ENCODE measurements at places on chromosomes 2 and 18.
A peak's percentile ranks its signal among the peaks of the same experiment; 100 is the strongest.

DNA sequence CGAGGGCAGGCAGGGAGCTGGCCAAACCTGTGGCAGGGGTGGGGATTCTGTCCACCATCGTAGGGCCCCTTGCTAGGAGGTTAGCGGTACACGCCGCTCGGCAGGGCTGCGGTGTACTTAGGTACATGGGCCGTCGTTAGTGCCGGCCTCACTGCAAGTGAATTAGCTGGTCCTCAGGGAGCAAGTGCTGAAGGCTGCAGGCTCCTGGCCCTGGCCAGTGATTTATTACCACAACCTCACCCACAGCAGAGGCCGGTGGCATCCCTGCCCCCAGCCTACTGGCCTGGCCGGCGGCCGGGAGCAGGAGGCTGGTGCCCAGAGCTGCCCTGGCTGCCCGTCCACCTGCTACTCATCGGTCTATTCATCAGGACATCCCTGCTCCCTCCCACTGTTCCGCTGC is 19.6 kb upstream of the PTMA start:
- DNase-seq: no peak

DNA sequence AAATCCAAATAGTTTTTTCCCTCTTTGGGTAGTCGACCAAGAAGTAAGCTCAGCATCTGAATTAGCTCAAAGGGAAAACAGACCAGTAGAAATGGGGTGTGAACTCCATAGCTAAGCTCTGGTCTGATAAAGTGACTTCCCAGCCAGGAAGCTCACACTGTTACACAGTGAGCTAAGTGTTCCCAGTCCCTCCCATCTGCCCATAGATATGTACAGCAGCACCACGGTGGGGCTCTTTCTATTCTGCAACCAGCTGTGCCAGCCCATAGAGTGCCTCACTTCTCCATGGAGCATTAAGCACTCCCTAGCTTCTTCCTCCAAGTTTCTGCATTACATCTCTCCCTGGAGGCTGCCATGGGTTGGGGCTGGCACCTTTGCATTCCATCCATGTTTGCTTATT is 27.6 kb upstream of the NEMP2 start:
- no peak for DNase-seq

GRCh38 chr2:230356084-230356483 is 29.1 kb downstream of the SP140L start:
- no peak for DNase-seq

DNA sequence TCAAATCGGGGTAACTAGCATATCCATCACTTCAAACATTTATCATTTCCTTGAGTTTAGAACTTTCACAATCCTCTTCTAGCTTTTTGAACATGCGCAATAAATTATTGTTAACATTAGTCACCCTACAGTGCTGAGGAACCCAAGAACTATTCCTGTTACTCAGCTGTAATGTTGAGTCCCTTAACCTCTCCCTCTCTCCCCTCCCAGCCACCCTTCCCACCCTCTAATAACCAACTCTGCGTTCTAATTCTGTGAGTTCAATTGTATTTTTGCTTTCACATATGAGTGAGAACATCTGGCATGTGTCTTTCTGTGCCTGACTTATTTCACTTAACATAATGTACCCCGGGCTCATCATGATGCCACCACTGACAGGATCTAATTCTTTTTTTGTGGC is 78.6 kb upstream of the RANBP2 start:
- DNase-seq: peak; percentile 65

- no peak for DNase-seq
Measured at GRCh38 chr2:10768063-10768507, 44.5 kb downstream of the PDIA6 start.

- DNase-seq: no peak
Measured at GRCh38 chr2:8753609-8754008, 71.8 kb downstream of the ID2 start.

- no peak for DNase-seq
Measured at GRCh38 chr2:239146741-239147181, 254.1 kb downstream of the HDAC4 start.

DNA sequence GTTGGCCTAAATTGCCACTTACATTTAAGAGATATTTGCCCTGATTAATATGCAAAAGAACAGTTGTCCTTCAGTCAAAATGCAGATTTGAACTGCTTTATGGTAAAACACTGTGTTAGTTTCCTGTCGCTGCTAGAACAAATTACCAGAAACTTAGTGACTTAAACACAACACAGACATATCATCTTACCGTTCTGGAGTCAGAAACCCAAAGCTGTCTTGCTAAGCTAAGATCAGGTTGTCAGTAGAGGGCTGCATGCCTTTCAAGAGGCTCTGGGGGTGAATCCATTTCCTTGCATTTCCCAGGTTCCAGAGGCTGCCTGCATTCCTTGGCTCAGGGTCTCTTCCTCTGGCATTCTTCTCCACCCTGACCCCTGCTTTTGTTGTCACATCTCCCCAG is 149.5 kb downstream of the FAM161A start:
- DNase-seq: no peak

DNA sequence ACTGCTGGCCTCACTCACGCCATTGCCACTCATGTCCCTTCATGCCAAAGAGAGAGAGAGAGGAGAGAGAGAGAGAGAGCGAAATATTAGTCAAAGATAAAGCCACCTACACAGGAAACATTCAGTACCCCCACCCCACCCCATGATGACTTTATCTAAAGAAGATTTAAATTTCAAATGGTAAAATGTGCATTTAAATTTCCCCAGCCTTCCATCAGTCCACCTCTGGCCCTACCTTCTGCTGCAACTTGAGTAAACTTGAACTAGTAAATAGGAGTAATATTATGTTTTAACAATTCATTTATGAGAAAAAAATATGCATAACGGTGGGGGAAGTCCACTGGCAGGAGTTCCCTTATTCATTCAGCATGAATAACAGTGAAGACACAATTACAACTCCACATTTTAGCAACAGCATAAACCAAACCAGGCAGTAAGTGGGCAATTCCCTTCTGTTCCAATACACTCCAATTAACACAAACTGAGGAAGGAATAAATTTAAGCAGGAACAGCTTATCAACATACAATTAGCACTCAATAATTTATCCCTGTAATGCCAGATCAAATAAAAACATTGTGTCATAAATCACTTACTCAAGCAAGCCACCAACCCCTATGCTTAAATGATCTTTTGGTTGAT is 264.2 kb downstream of the LNPK start:
- DNase-seq: no peak

DNA sequence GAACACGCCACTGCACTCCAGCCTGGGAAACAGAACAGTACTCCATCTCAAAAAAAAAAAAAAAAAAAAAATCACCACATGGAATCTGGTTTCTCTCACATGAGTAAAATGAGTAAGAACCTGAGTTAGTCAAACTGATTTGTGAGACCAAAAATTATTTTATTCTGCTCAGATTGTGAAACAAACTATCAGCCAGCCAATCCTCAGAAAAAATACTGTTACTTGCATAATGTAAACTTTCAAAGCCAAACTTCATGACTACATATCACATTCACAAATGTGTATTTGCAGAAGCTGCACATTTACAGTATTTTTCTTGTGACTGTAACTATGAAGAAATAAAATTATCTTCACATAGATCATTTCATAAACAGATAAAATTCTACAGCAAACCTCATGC is 23.2 kb downstream of the SUMO1 start:
- DNase-seq: no peak

- DNase-seq: peak; percentile 23
Measured at GRCh38 chr2:134845719-134846118, 7.3 kb downstream of the ACMSD start.

GRCh38 chr2:196520605-196521004 is 118.9 kb upstream of the CCDC150 start:
- DNase-seq: no peak

GRCh38 chr2:214031566-214031965 is 379.3 kb upstream of the VWC2L start:
- no peak for DNase-seq

GRCh38 chr2:191178806-191179514 is 28.2 kb upstream of the STAT4 start:
- DNase-seq: no peak

GRCh38 chr2:207674826-207675225 is 36.6 kb upstream of the CCNYL1 start:
- DNase-seq: no peak

GRCh38 chr2:104965900-104966299 is 72.0 kb upstream of the MRPS9 start:
- DNase-seq: no peak

DNA sequence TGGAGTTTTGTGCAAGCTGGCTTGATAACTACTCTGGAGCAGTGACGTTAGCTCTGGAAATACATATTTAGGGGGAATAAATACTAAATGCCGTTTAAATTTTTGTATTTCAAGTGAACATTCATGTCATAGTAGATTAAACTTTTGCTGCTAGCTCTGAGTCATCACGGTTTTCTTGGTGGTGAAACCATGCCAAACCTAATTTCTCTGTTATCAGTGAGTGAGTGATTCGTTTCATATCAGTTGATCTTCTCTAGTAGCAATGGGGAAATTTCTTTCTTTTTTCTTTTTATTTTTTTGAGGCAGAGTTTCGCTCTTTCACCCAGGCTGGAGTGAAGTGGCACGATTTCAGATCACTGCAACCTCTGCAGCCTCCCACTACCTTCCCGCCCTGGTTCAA is 211.1 kb downstream of the PTPRM start:
- no peak for DNase-seq

- DNase-seq: no peak
Measured at GRCh38 chr2:177285892-177286715, 21.6 kb upstream of the NFE2L2 start.

- no peak for DNase-seq
Measured at GRCh38 chr2:171163261-171163660, 2.6 kb upstream of the TLK1 start.

DNA sequence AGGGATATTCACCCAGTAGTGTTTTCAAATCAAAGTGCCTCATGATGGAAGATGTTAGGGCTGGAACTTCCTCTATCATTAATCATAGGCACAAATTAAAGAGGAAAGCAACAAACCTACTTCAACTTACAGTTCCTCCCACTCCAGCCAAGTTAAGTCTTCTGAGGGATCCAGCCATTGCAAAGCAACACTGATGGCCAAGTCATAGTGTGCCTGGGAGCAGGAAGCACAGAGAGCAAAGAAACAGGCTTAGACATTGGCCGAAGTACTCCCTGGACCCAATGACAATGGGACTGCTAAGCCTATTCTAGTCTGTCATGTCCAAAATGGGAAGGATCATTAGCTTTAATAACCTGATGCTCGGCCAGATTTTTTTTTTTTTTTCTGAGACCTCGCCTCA is 7.0 kb downstream of the C2orf80 start:
- no peak for DNase-seq

DNA sequence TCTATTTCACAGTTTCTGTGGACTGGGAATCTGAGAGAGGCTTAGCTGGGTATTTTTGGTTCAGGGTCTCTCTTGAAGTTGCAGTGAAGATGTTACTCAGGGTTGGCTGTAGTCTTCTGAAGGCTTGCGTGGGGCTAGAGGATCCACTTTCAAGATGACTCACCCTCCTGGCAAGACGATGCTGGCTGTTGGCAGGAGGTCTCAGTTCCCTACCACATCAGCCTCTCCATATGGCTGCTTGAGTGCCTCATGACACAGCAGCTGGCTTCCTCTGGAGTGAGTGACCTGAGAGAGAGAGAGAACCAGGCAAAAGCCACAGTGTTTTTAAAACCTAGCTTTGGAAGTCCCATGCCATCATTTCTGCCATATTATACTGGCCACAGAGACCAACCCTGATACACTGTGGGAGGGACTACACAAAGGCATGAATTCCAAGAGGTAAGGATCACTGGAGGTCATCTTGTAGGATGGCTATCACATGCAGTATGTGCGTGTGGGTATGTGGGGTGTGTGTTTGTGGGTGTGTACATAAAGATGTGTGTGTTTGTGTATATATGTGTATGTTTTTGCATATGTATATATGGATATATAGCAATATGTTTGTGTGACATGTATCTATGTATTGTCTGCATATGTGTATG is 25.1 kb downstream of the DNPEP start:
- DNase-seq: peak; percentile 42

- peak; percentile 61 for DNase-seq
Measured at GRCh38 chr18:68847219-68847837, 49.4 kb downstream of the CCDC102B start.

- peak; percentile 92 for DNase-seq
Measured at GRCh38 chr2:237693291-237693994, 66.1 kb downstream of the LRRFIP1 start.

GRCh38 chr18:37676276-37676675 is 110.7 kb upstream of the CELF4 start:
- no peak for DNase-seq

GRCh38 chr2:88261725-88262124 is 91.6 kb downstream of the THNSL2 start:
- no peak for DNase-seq

DNA sequence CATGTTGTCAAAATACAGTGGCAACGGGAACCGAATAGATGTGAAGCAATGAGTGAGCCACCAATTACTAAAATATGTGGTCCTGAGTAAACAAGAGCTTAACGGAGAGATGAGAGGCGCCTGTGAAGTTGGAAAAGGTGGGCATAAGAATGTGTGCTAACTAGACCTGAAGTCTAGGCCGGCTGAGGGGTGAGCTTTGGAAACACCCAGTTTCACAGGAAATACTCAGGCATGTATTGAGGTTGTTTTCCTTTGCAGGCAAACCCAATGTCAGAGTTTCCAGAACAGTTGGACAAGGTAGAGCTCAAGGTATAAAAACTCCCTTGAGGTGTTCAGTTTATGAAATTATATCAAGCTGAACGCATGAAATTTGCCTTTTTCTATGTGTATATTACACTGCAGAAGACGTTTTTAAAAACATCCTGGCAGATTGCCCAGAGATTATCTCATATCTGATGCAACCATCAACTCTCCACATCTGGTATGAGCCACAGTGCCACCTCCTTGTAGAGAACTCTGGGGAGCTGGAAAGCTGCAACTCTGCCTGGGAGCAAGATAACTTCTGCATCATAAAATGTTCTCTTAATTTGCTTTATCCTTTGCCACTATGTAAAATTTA is 3.9 kb upstream of the WDSUB1 start:
- DNase-seq: peak; percentile 85

DNA sequence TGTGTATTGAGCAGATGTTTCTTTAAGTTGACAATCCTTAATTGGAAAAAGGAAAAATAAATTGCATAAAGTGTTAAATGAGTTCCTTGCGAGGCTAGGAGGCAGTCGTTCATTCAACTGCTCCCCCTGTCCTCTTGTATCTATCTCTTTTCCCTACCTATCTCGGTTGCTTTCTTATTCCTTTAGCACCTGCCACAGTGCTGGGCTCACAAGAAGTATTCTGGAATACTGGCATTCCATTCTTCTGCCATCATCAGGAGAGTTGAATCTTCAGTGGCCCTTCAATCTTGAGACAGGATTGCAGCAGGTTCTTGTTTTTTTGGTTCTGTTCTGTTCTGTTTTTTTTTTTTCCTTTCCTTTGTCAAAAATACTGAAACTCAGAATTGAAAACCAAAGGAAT is 143.1 kb upstream of the AQP4 start:
- no peak for DNase-seq

DNA sequence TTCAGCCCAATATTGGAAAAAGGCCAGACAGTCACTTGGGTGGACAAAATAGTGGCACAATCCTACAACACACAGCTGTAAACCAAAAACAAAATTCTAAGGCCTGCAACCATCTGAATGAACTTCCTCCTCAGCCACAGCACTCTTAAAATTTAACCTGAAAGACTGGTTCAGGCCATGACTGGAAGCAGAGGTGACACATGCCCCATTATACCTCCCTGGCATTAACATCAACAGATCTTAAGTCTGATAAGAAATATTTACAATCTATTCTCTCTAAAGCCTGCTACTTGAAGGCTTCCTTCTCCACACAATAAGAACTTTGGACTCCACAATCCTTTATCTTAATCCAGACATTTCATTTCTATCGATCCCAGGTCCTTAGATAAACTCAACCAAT is 192.4 kb upstream of the LRP1B start:
- DNase-seq: no peak

- DNase-seq: no peak
Measured at GRCh38 chr2:158120664-158121641, 19.3 kb downstream of the UPP2 start.
